ENCODE measurements at places on chromosomes 12 and 14.

GRCh38 chr14:73457041-73457923 is 1.1 kb downstream of the NUMB start:
- H3K4me1 ChIP-seq, result peaks cover 18% of the 10 kb centered on the region
- no peaks in the 10 kb centered on the region for H3K36me3 ChIP-seq
- no peaks in the 10 kb centered on the region for H3K27me3 ChIP-seq
- peak overlapping the region; percentile 78 for H3K27ac ChIP-seq
- peak overlapping the region; percentile 62 for H3K4me3 ChIP-seq

GRCh38 chr12:11658791-11659190 is 9.3 kb downstream of the ETV6 start:
- H3K4me1 ChIP-seq, result no peaks in the 10 kb centered on the region
- no peaks in the 10 kb centered on the region for H3K36me3 ChIP-seq
- H3K4me3 ChIP-seq, result no peak overlapping the region
- H3K27ac ChIP-seq, result no peak overlapping the region
- no peaks in the 10 kb centered on the region for H3K27me3 ChIP-seq
- no peak for DNase-seq

DNA sequence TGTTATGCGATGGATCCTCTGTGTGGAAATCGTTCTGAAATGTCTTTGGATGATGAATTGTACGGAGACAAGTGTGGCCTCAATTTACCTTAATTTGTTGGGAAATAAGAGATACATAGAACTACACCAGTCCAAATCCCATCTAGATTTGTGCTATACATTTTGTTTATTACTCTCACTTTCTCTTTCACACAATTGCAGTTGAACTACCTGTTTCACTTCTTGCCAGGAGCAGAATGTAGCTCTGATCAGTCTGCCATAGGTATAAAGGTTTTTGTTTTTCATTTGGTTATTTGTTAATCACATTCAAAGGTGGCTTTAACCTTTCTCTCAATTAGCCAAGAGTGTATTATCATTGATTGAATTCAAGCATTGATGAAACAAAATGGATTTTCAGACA is 268.2 kb downstream of the SNAPC1 start:
- no peak overlapping the region for H3K4me3 ChIP-seq
- no peak for DNase-seq
- no peaks in the 10 kb centered on the region for H3K36me3 ChIP-seq

DNA sequence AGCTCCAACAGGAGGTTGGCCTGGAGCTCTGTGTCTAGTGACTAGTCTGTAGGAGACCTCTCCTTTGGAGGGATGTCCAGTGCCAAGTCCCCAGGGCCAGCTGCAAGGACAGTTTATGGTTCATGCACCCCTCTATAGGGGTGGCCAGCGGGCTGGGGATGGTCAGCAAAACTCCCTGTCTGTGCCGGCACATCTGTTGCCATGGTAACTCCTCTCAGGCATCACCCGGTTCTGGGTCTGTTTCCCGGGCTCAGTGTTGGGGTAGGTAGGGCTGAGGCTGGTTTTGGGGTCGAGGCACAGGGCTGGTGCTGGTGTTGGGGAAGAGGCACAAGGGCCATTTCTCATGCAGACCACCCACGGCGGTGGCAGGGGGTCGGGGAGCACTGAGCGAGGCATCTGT is 196.8 kb downstream of the RBM19 start:
- H3K36me3 ChIP-seq, result no peaks in the 10 kb centered on the region
- H3K27ac ChIP-seq, result no peak overlapping the region
- no peaks in the 10 kb centered on the region for H3K27me3 ChIP-seq
- H3K4me1 ChIP-seq, result peaks cover 32% of the 10 kb centered on the region

GRCh38 chr14:60721326-60722106 is 2.6 kb downstream of the SIX4 start:
- H3K36me3 ChIP-seq, result no peaks in the 10 kb centered on the region
- H3K27me3 ChIP-seq, result no peaks in the 10 kb centered on the region
- H3K27ac ChIP-seq, result no peak overlapping the region
- H3K4me3 ChIP-seq, result peak overlapping the region; percentile 84
- peaks cover 5% of the 10 kb centered on the region for H3K4me1 ChIP-seq

DNA sequence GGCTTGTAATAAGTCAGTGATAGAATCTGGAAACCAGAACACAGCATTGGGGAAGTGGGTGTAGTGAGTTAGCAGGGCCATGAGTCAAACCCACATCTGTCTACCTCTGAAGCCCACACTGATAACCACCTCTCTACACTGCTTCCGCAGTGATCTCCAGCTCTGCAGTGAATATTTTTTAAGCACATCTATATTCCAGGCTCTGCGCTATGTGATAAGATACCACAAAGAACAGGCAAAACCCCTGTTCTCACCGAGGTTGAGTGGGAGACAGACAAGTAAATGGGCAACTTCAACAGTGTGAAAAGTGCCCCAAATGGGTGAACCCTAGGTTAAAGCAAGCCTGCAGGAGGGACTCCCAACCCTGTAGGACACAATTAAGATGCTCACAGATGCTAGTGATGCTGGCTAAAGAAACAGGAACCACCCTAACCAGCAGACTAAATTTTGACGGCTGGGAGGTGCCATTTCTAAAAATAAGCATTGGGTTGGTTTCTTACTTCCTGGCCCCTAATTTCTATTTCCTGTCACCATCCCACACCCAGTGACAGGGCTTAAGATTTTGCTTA is 375.0 kb downstream of the DPF3 start:
- no peak overlapping the region for H3K4me3 ChIP-seq
- H3K36me3 ChIP-seq, result no peaks in the 10 kb centered on the region
- H3K27me3 ChIP-seq, result no peaks in the 10 kb centered on the region

GRCh38 chr14:91349481-91350074 is 68.0 kb downstream of the CCDC88C start:
- DNase-seq, result no peak
- peaks cover 12% of the 10 kb centered on the region for H3K4me1 ChIP-seq
- no peaks in the 10 kb centered on the region for H3K27me3 ChIP-seq
- H3K36me3 ChIP-seq, result no peaks in the 10 kb centered on the region

- no peak overlapping the region for H3K4me3 ChIP-seq
- H3K4me1 ChIP-seq, result no peaks in the 10 kb centered on the region
- no peak for DNase-seq
- H3K36me3 ChIP-seq, result no peaks in the 10 kb centered on the region
Measured at GRCh38 chr12:75525263-75525662, 13.9 kb upstream of the KRR1 start.

DNA sequence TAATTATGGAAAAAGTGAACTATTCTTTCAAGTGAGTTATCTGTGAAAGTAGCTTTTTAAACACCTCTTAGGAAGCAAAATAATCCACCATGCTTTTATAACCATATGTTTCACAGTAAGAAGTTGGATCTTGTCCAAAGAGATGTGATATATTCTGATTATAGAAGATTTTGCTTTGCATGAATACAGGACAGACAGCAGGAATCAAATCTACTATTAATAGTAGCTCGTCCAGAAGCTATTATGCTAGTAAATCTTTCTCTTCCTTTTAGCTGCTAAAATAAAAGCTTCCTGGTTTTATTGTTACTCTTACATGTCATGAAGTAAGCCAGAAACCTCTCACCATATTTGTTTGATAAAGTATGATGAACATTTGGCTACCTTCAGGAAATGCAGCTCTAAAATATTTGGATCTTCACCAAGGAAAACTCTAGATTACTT is 257.0 kb downstream of the IPO8 start:
- no peaks in the 10 kb centered on the region for H3K36me3 ChIP-seq
- DNase-seq, result no peak
- no peak overlapping the region for H3K4me3 ChIP-seq
- H3K4me1 ChIP-seq, result no peaks in the 10 kb centered on the region

- no peak overlapping the region for H3K4me3 ChIP-seq
- H3K27ac ChIP-seq, result no peak overlapping the region
- DNase-seq, result no peak
- H3K27me3 ChIP-seq, result no peaks in the 10 kb centered on the region
Measured at GRCh38 chr14:98369344-98369743, 902.7 kb downstream of the BCL11B start.

DNA sequence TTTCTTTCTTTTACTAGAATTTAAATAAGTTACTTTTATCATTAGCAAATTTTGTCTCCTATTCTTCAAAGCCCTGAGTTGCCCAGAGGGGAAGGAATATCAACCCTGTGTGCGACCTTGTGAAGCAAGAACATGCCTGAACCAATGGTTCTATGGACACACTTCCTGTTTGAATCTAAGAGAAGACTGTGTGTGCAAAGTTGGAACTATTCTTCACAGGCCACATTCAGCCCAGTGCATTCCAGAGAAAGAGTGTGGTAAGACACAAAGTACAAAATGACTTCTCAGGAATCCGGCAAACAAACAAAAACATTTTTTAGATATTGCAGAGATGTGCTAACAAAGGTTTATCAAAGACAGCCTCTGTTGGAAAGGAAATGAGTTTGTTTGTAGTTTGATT is 90.8 kb upstream of the PTPRQ start:
- H3K36me3 ChIP-seq, result no peaks in the 10 kb centered on the region
- H3K4me3 ChIP-seq, result no peak overlapping the region
- no peaks in the 10 kb centered on the region for H3K27me3 ChIP-seq
- H3K4me1 ChIP-seq, result 0 out of 2 replicates have a peak, but pooled peaks cover 5% of the 10 kb centered on the region
- peak; percentile 42 for DNase-seq

- peaks cover 5% of the 10 kb centered on the region for H3K4me1 ChIP-seq
- H3K4me3 ChIP-seq, result no peak overlapping the region
- DNase-seq, result peak; percentile 78
- no peaks in the 10 kb centered on the region for H3K36me3 ChIP-seq
- no peak overlapping the region for H3K27ac ChIP-seq
Measured at GRCh38 chr14:32252030-32252670, 49.1 kb upstream of the RNU6-8 start.

GRCh38 chr12:79454338-79454843 is 236.4 kb downstream of the PAWR start:
- DNase-seq, result peak; percentile 30
- H3K4me1 ChIP-seq, result peaks cover 29% of the 10 kb centered on the region
- H3K4me3 ChIP-seq, result peak overlapping the region; percentile 15
- H3K27me3 ChIP-seq, result no peaks in the 10 kb centered on the region
- H3K36me3 ChIP-seq, result no peaks in the 10 kb centered on the region
- peak overlapping the region; percentile 81 for H3K27ac ChIP-seq

DNA sequence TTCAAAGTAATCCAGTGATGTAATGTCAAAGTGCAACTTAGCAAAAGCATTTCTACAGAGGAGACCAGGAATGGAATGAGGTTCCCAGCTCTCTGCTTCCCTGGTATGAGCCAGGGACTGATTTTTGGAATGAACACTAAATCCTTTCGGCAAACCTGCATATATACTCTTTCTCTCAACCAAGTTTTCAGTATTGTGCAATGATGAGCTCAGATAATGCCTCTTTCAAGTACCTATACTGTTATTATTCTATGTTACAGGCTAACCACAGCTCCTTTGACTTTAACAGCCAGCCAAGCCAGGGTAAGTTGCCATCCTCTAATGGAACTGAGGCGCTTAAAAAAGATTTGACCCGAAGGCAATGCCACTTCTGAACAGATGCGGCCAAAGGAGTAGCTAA is 104.9 kb upstream of the FSCB start:
- no peak overlapping the region for H3K27ac ChIP-seq
- no peaks in the 10 kb centered on the region for H3K36me3 ChIP-seq
- no peak for DNase-seq

DNA sequence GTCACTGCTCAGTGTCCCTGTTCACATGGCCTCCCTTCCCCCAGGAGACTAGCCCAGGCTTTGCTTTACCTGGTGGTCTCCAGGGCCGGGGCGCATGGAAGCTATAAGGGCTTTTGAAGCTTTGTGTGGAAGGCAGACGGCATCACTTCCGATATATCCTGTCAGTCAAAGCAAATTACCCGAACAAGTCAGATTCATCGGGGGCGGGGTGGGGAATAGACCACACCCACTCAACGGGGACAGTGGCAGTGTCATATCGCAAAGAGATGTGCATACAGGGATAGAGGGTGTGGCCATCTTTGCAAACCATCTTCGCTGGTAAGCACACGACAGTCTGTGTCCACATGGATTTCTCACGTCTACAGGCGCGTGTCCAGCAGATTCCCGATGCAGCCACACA is 127.3 kb downstream of the GLT1D1 start:
- no peak overlapping the region for H3K4me3 ChIP-seq
- no peak for DNase-seq
- H3K27ac ChIP-seq, result no peak overlapping the region
- H3K27me3 ChIP-seq, result no peaks in the 10 kb centered on the region
- no peaks in the 10 kb centered on the region for H3K36me3 ChIP-seq

Data from Caco-2 (cell line).